ENCODE measurements at places on chromosomes 2 and 18.

GRCh38 chr18:48039769-48040215, 109.3 kb upstream of the SMAD2 start:
- DNase-seq: no peak

DNA sequence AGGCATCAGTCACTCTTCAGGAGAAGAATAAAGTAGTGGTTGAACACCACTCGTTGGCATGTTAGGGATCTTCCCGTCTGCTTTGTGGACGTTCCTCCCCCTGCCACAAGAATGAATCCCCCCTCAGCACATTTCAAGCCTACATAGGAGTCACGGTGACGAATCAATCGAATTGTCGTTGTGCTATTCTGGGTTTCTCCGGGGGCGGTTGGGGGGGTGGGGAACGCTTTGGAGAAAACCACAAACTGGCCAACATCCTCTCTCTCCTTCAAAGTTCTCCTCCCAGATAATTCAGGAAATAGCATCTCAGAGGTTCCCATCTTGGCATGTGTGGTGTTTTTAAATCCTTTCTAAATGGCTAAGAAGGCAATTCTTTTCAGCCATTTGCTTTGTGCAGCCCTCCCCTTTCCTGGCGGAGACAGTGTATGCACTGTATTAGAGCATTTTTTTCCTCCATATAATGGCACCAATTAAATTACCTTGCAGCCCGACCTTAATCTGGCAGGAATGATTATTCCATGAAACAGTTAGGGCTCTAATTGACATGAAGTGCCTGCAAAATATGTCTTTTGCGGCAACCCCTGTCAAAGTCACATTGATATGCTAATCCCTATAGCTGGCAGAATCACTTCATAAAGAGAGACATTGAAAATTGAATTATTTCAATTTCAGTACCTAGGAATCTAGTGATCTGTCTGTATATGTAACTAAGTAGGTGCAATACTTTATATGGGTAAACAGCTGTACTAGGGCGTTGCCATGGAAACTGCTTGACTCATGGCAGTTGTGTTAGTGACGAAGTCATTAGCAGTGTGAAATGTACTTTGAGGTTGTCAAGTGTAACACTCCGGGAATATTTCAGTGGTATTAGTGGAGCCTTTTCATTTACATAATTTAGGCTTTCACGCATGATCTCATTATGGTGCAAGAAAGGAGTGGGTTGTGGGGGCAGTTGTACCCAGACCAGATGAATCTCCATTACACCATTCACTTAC, 323.4 kb upstream of the SLC14A2 start:
- no peak for DNase-seq

GRCh38 chr18:27685807-27686412, 491.0 kb downstream of the CDH2 start:
- DNase-seq: no peak

GRCh38 chr2:3264010-3264744, 113.4 kb downstream of the EIPR1 start:
- DNase-seq: no peak

- peak; percentile 24 for DNase-seq
Measured at GRCh38 chr2:85503168-85503850, 35.7 kb upstream of the MAT2A start.

DNA sequence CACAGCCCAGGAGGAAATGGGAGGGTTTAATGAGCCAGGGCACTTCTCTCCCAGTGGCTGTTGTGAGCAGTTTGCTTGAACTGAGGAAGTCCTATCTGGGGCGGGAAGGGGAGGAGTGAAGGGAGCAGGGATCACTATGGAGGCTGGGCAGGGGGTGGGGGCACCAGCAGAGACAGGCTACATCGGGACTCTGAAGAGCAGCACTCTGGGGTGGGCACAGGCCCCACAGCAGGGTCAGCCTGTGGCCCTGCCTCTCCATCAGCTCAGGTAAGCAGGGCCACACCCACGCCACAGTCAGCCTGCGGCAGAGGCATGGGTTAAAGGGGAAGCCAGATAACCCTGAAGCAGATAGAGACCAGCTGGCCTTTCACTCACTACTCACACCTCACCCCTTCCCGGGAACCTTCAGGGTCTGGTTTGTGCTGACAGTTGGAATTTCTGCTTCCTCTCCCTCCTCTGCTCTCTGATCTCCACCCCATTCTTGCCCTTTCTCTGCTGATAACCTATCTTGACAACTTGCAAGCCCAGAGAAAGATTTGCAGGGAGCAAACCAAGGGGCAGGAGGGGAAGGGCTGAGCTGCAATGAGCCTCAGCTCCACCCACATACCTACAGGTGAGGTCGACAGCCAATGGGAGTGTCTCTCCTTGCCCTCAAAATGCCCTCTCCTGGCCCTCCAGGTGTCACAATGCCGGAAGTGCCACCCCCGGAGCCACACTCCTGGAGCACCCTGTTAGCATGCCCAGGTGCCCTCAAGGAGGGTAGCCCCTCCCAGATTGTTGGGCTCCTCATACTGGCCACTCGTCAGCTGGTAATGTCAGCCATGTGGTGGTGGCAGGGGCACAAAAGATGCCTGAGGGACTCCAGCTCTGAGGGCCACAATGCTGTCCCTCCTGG, 3.7 kb downstream of the SIGLEC15 start:
- no peak for DNase-seq
